CD4-positive, CD25-positive, alpha-beta regulatory T cell (primary cell): ENCODE measurements at places on chromosomes 3 and 15. TPM values are rescaled to one million over a fixed set of nuclear protein-coding genes. Genes with fewer than 3 reads are reported as not detected.

The PGBD4 gene
- polyA plus RNA-seq, result 1.9 TPM

The SELENOS gene
- 59.0 TPM for polyA plus RNA-seq

The GOLGA8S gene
- polyA plus RNA-seq, result not detected

The TERB2 gene
- not detected for polyA plus RNA-seq

The SEMA7A gene
- polyA plus RNA-seq, result 0.11 TPM

The CLDN1 gene
- polyA plus RNA-seq, result not detected

The PAQR5 gene
- not detected for polyA plus RNA-seq

The C3orf22 gene
- polyA plus RNA-seq, result not detected

The PRSS50 gene
- not detected for polyA plus RNA-seq

The STARD5 gene
- polyA plus RNA-seq, result 5.0 TPM

The CLDN16 gene
- polyA plus RNA-seq, result not detected

The C3orf49 gene
- polyA plus RNA-seq, result not detected

The NOX5 gene
- not detected for polyA plus RNA-seq

The RAB6B gene
- 0.41 TPM for polyA plus RNA-seq

The MUSTN1 gene
- 1.2 TPM for polyA plus RNA-seq

DNA sequence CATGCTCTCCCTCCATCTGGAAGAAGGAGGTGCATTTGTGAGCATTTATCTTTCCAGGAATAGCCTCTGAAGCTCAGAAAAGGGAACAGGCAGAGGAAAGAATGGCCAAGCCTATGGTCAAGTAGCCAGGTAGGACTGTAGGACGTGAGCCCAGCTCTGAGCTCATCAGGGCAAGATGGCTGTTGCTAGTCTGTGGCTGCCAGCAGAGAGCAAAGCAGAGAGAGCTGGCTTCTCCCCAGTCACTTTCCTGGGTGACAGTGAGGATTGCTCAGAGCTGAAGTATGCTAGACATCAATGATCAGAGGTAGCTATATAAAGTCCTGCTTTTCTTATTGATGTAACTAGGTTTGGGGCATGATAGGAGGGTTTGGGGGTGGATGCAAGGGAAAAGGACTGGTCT is 146.1 kb upstream of the SLC24A5 start:
- DNase-seq, result no peak

GRCh38 chr3:188834349-188834748 is 337.4 kb upstream of the TPRG1 start:
- DNase-seq, result no peak

DNA sequence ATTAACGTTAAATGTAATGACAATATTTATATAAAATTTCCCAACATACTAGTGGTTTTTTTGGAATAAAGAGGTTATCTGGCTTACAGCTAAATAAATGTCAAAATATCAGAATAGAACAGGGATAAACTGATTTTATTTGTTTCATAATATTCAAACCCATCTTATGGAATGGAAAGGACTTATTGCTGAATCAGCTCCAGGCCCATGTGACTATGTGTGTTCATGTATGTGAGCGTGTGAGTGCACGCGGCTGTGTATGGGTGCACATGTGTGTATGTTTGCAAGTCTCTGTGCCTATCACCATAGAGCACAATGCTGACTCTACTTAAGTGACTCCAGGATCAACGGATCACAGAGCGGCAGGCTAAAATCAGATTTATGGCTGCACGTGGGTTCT is 392.3 kb upstream of the GRM7 start:
- no peak for DNase-seq

- no peak for DNase-seq
These were observed 14.8 kb downstream of the TNK2 start for GRCh38 chr3:195893516-195893915.

- DNase-seq, result no peak
These were observed 50.0 kb downstream of the CPA3 start for GRCh38 chr3:148914936-148915690.

GRCh38 chr15:36598529-36599177 is 19.2 kb downstream of the CDIN1 start:
- DNase-seq, result no peak

- DNase-seq, result no peak
These were observed 681.6 kb upstream of the SEMA6D start for GRCh38 chr15:47035475-47036406.

DNA sequence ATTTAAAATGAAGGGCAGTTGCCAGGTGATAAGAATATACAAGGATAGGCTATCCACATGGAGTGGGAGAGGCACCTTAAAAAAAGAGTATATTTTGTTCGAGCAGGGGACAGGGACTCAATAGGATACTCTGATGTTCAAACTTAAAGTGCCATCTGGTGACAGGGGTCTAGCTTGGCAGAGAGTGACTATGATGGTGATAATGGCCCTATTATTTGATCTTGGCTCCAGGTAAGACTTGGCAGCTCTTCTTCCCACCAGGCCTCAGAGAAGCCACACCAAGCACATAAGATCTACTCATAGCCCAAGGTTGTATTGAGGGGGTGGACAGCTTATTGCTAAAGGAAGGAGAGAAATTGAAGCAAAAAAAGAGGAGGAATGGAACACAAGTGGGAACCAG is 109.0 kb upstream of the MANF start:
- DNase-seq, result no peak

- no peak for DNase-seq
These were observed 33.6 kb downstream of the ZDHHC3 start for GRCh38 chr3:44942202-44942921.

GRCh38 chr15:98889930-98890695 is 117.5 kb downstream of the PGPEP1L start:
- no peak for DNase-seq

- DNase-seq, result no peak
These were observed 126.9 kb downstream of the LSAMP start for GRCh38 chr3:116318370-116318769.

DNA sequence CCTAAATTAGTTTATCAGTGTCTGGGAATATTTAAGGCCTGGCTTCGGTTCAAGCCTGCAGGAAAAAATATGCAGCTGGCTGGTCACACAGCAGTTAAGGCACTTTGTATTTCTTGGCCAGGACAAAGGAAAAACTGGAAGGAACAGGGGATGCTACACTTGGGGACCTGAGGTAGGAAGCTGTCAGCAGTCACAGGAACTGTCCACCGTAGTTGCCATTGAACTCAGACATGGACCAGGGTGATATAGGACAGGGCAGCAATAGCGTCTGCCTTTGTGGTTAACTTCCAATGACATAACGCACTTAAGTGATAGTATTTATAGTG is 49.1 kb downstream of the NR1D2 start:
- no peak for DNase-seq

- no peak for DNase-seq
These were observed 264.8 kb downstream of the RAP2B start for GRCh38 chr3:153426803-153427202.

DNA sequence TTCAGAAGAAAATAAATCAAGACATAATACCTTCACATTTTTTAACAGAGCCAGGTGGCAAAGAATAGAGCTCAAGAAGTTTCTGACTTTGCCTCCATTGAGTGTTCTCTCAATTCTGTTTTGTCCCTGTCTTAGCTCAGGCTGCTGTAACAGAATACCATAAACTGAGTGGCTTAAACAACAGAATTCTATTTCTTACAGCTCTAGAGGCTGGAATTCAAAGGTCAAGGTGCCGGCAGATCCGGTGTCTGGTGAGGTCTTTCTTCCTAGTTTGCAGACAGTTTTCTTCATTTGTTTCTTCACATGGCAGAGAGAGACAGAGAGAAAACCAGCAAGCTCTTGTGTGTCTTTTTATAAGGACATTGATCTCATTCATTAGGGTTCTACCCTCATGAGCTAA is 25.6 kb downstream of the IQCH start:
- DNase-seq, result no peak

DNA sequence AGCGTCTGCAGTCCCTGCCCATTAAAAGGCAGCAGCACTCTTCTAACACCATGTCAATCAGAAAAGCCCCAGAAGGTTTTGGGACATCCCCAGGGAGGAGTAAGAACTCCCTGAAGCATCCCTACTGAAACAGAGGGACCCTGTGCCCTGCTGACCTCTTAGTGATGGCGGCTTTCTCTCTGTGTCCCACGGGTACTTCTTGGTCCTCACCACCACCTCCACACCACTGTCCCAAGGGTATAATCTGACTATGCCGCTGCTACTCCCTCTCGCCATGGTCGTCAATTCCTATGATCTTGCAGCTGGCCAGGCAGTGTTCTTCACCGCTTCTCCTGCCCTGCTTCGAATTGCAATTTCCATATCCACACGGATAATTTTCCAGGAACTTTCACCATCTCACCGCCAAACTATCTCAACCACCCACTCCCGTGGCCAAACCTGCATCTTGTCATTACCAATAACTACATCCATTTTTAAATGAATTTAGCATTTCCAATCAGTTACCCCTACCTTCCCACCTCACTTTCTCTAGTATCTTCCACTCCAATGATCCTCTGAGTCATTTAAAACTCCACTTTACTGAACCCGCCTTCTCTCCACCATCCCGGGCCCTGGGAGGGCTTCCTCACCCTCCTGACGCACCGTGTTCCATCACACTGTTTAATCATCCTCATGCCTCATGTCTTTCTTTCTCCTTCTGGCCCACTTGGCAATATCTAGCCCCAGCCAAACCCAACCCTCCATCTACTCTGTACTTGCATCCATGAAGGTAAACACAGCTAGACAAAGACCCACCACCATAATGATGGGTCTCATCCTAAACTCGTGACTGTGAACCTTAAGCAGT is 23.7 kb downstream of the PRR23E start:
- DNase-seq, result no peak

DNA sequence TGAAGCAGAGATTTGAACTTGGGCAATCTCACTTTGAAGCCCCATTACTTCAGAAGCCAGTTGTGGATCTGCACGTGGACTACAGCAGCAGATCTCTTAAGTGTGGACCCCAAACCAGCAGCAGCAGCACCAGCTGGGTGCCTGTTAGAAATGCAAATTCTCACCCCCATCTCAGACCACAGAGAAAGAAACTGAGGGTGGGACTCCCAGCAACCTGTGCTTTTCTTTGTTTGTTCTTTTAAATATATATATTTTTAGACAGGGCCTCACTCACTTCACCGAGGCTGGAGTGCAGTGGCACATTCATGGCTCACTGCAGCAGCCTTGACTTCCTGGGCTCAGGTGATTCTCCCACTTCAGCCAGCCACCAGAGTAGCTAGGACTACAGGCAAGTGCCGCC is 53.2 kb downstream of the SLTM start:
- DNase-seq, result no peak

DNA sequence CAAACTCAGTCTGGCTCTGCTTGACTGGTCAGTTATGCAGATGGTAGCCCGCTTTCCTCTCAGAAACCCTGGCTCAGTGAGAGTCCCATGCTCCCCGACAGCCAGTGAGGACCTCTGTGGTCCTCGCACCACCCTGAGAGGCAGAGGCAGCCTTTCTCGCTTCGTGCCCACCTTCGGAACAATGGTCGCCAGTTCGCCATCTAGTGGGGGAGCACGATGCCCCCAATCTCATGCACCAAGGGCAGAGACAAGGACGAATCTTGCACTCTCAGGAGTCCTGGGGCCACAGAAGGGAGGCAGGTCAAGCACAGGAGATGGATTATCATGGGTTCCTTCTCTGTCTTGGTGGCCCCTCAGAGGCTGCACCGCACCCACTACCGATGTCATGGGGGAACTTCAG is 75.2 kb downstream of the RHCG start:
- no peak for DNase-seq

- DNase-seq, result no peak
These were observed 211.8 kb upstream of the DPH6 start for GRCh38 chr15:35757765-35758164.

GRCh38 chr15:65666257-65666656 is 44.5 kb downstream of the SLC24A1 start:
- no peak for DNase-seq

- no peak for DNase-seq
These were observed 152.1 kb downstream of the GABRB3 start for GRCh38 chr15:26620528-26621458.

DNA sequence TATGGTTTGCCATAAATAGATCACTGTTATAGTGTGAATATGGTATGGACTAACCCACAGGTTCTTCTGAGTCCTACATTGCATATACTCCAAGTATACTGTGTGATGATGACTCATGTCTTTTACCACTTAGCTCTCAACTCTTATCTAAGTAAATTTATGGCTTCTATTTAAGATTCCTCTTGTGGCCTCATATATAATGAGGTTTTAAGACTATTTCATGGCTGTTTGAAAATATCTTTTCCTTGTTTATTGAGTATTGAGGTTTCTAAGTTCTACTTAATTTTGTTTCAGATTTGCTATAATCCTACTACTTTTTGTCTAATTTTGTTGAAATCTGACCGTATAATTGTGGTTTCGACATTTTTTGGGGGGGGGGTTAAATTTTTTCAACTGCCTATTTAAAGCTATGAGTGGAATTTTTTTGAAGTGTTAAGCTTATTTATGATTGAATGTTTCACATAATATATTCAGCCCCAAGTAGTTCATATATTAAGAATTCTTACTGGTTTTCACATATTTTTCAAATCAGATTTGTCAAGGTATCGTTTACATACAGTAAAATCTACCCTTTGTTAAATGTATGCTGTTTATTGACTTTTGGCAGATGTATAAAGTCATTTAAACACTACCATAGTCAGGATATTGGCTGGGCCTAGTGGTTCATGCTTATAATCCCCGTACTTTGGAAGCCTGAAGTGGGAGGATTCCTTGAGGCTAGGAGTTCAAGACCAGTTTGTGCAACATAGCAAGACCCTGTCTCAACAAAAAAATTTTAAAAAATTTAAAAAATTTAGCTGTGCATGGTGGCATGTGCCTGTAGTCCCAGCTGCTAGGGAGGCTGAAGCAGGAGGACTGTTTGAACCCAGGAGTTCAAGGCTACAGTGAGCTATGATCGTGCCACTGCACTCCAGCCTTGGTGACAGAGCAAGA is 11.7 kb downstream of the SLC25A36 start:
- no peak for DNase-seq

DNA sequence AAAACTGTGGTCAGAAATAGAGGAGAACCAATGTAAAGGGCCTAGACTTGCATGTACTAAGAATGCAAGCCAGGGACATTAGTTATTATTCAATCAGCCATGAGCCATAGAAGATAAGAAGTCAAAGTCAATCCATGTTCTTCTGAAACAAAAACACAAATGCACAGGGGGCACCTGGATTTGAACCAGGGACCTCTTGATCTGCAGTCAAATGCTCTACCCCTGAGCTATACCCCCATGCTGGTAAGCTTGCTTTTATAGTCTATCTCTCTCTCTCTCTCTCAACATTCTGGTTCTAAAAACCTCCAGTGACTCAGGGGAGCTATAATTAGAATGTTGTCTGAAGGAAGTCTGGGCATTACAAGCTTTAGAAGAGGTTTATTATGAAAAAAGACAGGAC is 85.6 kb upstream of the ACP3 start:
- no peak for DNase-seq

DNA sequence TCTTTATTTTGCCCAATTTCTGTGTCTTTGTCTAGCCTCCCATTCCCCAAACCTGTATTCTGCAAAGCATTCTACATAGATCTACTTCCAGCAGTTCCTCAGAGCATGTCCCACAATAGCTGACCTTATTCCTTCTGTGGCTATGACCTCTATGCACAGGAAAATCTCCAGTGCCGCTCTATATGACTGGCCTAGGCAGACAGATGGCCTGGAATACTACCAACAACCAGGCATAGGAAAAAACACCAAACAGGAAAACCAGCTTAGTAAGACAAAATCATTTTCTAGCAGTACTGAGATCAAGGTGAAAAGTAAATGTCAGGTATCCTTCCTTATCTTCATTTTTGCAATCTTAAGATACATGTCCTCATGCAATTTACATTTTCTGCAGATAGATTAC is 1115.0 kb downstream of the IGSF11 start:
- DNase-seq, result no peak

- no peak for DNase-seq
These were observed 108.2 kb downstream of the EOMES start for GRCh38 chr3:27613846-27614500.
